Muscle of arm (tissue), 14 donors: ENCODE measurements at places on chromosomes 1 and 21.
A peak's percentile ranks its signal among the peaks of the same experiment; 100 is the strongest.

- DNase-seq = no peak
Observed at GRCh38 chr1:229756666-229757065, 130.6 kb downstream of the URB2 start.

DNA sequence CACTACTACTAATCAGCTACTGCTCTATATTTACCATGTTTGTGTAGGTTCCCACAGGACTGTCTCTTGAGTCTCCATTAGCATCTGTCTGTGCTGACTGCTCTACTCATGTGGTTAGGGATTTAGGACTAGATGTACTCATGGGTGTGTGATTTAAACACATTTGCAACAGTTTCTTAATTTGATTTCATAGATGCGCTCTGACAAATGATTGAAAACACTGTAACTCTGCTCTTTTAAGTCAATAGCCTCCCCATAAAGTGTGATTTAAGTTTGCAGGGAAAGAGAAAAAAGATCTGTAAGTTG lies 809.3 kb downstream of the NCAM2 start:
- no peak for DNase-seq

DNA sequence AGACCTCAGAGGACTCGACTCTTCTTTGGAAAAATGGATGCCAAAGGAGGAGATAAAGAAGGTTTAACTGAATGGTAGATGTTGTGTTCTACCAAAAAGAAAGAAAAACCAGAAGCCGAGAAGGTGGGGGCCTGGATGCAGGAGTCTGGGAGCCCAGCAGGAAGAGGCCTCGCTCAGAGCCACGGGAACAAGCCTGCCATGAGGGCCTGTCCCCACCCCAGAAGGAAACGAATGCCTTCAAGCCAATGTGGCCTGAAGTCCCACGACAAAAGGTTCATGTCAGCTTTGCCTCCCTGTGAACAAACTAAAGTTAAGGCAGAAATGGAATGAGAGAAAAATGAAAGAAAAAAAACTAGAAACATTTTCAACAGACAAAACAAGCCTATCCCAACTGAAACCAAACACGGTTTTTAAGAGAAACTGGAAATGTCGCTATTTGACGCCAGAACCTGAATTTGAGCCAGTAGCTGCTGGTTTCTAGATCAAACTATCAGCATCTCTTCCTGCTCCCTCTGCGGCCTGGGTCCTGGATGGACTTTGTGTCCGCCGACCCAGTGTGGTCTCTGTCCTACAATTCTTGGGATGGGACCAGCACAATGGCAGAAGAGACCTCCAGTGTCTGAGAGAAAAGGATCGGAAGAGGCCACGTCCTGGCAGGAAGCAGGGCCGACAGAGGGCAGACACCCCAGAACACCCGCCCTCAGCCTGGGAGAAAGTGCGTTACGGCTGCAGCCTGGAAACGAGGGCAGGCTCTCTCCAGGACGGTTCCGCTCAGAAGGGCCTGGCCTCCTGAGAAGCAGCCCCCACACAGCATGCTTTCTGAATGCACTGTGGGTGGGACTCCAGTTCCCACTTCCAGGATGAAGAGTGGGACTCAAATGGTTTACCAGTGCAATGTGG lies 35.2 kb downstream of the SLC45A1 start:
- no peak for DNase-seq

DNA sequence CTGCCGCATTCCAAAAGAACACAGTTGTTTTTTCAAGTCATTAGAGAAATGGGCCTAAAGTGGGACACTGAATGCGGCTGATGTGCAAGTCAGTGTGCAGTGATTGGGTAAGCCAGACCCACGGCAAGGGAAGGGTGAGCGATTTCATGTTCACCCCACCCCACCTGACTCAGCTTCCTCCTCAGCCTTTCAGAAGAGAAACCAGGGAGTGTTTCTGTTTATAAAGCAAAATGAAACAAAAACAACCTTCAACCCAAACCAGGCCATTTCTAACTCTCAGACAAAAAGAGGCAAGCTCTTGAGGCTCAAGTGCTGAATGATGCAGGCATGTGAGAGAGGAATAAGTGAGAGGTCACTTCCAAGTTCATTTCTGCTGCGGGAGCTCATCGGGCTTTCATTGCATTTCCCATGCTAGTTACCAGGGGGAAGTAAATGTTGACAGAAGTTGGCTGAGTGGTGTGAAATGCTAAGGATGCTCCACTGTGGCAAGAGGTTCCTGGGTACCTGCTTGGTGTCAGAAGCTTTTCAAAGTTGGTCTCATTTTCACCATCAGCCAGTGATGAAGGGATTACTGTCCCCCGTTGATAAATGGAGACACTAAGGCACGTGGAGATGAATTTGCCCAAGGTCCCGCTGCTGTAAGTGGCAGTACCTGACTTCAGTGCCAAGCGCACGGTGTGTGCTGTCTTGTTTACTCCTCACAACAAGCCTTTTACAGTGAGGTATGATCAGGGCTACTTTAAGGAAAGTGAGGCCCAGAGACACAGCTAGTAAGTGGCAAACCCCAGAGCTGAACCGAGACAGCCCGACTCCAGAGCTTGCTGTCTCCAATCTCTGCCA lies 29.1 kb downstream of the STPG1 start:
- no peak for DNase-seq

DNA sequence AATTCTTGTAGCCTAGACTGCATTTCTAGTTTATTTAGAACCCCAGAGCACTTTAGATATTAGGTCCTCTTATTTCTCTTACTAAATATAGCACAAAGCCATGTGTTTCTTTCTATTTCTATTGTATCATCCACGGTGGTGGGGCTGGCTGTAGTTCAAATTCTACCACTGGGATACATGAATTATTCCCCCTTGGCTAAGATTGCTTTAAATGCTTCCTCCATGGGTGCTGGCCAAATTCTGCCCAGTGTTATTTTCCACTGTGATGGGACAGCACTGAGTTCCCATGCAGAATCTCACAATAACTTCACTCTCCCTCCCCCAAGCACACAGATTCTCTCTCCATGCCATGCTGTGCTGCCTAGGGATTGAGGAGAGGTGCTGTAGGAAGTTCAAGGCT lies 41.5 kb upstream of the GBP6 start:
- no peak for DNase-seq

DNA sequence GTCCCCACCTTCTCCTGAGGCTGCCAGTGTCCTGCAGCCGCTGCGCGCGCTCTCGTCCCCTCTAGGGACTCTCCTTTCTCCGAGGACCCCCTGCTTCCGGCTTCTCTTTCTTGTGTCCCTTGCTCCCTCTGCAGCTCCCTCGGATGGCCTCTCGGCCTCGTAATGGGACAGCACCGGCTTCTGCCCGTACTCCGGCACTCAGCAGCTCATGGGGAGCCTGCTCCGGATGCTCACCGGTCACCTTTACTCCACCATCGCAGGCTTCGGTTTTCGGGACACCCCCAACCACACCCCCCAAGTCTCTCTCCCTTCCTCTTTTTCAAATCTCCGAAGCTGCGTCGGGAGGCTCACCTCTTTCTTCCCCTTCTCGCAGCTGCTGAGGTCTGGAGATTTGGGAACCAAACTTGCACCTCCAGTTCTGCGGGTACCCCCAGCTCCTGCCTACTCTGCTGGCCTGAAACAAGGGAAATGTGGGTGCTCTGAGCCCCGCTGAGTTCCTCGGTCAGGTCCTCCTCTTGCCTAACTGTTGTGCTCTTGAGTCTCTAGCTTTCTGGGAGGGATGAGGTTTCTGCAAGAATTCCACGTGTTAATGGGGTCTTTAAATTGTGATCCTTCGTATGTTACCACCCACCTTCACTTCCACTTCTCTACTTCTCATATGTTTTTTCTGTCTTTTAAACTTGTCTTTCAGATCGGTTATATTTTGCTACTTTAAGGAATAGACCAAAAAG lies 930 bp downstream of the CDC14A start:
- no peak for DNase-seq

DNA sequence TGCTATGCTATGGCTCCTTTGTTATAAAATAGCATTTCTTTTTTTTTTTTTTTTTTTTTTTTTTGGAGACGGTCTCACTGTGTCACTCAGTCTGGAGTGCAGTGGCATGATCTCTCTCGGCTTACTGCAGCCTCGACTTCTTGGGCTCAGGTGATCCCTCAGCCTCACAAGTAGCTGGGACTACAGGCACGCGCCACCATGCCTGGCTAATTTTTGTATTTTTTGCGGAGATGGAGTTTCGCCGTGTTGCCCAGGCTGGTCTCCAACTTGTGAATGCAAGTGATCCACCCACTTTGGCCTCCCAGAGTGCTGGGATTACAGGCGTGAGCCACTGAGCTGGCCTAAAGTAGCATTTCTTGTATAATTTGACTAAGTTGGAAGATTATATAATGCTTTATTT lies 10.8 kb downstream of the CAMTA1 start:
- no peak for DNase-seq

- no peak for DNase-seq
Observed at GRCh38 chr21:26795412-26795805, 49.8 kb downstream of the ADAMTS1 start.

DNA sequence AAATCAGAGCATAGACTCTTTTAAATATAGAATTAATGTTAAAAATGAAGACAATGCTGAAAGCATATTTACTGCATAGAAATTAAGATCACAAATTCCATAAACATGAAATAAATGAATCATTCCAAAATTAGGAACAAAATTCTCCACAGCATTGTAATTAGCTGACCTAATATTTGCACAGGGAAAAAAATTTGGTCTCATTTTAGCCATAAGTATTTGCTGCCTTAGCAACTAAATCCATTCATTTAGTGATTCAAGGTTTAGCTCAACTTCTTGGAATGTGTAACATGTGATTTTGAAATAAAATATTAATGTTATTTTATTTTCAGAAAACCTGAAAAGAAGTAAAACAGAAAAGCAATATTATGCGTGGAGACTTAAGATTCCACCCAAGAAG lies 25.5 kb downstream of the ADAMTS5 start:
- no peak for DNase-seq

DNA sequence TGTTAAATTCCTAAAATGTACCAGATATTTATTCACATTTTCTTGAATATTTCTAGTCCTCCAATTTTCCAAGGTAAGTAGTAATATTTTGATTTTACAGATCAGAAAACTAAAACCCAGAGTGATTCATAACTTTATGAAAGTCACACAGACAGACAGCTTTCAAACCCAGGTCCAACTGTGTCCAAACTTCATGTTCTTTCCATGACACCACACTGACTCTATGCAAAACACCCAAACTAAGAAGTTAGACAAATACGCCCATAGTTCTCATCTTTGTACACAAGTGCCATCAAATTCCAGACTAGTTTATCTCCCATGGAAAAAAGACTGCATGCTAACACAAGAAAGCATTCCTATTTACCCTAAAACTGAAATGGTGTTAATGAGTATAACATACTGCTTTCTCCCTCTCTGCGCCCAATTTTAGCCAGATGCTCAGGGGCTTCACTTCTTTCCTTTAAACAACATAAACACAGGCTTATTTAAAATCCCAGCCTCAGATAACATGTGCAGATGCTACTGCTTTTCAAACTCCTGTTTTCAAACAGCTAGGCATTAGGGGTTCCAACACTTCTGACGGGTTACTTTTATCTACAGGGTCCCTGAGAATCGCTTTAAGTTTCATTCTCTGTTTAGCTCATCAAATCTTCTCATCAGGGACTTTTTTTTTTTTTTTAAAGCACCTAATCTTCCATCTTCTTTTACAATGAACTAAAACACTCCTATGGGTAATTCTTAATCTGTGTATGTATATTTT lies 44.6 kb downstream of the WASF2 start:
- DNase-seq = no peak

DNA sequence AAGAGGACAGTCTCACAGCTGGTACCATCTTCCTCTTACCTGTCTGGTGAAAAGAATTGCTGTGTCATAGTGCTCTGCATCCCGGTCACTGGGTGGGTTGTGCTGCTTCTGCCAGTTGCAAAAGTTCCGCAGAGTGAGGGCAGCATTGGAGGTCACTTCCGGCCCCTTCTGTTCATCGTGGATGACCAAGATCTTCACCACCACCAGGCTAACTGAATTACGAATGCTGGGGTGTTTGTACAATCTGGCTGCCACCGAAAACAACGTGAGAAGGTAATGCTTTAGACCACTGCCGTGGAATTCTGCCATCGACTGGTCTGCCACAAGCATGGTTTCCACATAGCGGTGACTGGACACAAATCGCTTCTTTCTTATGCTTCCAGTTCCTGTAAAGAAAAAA lies 2.9 kb downstream of the ADAMTS1 start:
- no peak for DNase-seq

DNA sequence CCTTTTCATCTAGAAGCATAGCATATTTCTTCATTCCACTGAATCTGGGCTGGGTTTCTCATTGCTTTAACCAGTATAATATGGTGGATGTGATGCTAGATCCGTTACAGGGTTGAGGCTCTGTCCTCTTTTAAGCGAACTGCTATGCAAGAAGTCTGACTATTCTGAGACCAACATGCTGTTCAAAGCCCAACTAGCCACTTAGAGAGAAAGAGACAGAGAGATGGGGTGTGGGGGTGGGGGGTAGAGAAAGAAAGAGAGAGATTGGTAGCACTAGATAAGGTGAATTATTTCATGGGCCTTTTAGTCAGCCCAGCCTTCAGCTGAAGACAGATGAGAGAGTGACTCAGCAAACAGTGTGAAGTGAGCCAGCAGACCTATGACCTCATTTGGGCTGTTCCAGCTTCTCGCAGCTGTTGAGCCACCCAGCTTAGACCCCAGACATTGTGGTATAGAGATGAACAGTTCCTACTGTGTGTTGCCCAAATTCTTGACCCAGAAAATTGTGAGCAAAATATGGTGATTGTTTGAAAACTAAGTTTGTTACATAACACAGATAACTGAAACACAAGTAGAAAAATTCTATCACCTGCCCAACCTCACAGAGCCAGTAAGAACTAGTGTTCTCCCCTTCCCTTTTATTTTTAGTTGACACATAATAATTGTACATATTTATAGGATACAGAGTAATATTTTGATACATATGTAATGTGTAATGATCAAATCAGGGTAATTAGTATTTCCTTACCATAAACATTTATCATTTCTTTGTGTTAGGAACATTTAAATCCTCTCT lies 40.7 kb upstream of the PRKACB start:
- DNase-seq = peak; percentile 24

DNA sequence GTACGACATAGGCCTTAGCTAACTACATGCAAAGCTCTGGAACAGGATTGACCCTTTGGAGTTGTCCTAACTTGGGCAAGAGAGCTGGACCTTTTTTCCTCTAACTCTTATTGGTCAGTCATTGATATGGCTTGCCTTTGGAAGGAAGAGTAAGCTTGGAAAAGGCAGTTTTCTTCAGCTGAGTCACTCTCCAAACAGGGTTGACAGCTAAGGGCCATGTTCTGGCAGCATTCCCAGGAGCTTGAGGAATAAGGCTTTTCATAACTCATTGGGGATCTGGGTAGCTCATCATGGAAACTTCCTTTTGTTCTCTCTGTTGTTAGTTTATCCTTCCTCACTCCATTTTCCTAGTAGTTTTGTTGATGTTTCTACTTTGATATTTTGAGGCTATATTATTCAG lies 14.5 kb upstream of the ERRFI1 start:
- DNase-seq = no peak
